ENCODE measurements at places on chromosomes 12 and 14.
A peak's percentile ranks its signal among the peaks of the same experiment; 100 is the strongest.

DNA sequence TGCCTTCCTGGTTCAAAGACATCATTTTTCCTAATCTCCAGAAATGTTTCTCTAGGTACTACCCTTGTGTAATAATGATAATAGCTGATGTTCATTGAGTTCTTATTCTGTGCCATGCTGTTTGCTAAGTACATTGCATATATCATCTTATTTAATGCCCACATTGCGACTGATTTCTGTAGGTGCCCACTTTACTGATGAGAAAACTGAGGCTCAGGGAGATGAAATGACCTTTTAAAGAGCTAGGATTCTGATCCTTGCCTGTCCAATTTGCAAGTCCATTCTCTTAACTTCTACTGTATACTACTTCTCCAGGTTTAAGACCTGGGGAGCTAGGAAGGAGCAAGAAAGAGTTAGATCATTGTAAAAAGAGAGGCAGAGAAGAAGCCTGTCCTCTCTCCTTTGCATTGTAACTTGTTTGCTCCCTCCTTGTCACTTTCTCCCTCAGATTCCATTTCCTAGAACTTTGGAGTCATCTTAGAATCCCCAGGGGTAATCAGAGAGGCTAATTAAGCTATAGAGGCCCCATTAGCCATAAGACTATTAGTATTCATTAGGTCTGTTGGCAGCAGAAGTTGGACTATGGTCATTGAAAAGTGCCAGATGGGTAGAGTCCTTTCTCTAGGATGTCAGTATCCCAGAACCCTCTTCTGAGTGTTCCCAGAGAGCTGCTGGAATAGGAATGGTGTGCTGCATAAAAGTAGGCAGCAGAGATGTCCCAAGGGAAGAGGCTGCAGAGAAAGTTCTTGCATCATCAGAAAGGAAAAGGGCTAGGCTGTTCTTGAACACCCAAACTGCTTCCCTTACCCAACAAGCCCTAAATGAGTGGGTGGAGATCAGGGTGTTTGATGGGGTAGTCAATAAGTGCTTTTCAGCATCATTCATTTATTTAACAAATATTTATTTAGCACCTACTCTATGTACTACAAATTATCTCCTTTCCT lies 3.1 kb downstream of the DGKA start:
- no peak for DNase-seq

- DNase-seq = peak; percentile 17
These were observed 872 bp downstream of the FAM177A1 start for GRCh38 chr14:35046751-35047536.

DNA sequence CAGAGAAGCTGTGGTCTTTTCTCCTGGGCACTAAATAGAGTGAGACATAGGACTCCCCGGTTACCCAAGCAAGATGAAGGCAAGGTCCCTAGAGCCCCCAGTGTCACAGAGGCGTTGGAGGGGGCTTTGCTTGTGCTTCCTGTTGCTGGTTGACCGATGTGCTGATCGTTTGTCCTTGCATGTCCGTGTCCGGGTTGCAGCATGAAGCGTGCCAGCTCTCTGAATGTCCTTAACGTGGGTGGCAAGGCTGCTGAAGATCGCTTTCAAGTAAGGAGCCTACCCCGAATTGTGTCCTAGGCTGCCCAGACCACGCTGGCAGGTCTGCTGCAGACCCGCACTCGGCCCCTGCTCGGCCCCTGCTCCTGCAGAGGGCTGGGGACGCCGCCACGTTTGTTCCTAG lies 23.1 kb downstream of the XRCC3 start:
- DNase-seq = no peak

DNA sequence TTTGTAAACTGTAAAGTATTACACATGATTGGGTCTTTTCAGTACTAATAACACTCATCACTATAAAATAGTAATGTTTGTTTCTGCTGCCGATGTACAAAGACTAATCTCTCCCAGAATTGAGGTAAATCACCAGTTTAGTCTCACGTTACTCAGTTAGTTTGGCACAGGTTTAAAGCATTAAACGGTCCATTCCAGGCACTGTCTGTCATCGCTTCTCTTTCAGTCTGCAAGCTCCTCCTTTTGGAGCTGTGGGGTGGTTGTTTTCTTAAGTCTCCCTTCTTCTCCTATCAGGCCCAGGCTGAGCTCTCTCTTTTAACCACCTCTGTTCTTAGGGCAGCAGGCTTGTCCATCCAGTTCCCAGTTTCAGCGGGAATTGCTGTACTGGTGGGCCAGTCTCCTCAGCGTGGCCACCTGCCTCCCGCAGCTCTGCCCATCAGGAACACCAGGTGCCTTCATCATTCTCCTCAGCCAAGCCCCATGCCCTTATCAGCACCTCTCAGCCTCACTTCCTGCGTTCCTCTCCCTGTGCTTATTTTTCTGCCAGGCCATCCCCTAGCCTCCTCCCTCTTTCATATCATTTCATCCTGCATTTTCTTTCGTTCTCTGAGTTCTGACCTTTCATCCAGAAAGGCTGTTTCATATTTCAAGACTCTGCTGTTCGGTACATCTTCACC lies 149.0 kb downstream of the TGFB3 start:
- no peak for DNase-seq

DNA sequence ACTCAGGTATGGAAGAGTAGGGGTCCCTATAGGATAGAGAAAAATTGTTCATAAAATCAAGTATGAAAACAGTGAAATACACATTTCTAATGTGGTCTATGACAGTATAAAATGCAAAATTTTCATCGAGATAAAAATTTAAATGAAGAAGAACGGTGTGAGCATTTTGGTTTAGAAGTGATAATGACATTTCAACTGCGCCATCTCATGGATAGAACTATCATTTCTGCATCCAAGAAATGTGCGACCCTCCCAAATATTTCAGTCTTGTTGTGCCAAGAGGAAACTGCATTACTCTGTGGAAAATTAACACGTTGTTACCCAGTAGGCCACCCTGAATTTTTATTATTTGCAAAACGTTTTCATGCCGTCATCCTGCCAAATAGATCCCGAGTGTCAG lies 108.8 kb downstream of the CRACR2A start:
- DNase-seq = no peak

DNA sequence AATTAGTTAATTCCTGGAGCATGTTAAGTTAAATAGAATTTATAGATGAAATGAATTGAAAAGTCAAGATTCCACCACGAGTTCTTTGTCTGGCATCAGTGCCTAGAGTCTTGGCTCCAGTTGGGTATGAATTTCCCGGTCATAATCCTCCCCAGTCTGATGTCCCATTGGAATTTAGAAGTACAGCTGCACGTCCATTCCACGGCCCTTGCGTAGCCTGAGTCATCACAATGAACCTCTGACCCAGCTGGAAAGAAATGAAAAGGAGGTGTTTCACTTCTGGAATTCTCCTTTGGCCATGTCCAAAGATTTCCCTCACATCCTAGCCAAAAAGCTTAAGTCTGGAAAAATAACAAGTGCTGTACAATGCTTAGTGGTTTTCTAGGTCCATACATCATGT lies 122.7 kb downstream of the KICS2 start:
- no peak for DNase-seq

DNA sequence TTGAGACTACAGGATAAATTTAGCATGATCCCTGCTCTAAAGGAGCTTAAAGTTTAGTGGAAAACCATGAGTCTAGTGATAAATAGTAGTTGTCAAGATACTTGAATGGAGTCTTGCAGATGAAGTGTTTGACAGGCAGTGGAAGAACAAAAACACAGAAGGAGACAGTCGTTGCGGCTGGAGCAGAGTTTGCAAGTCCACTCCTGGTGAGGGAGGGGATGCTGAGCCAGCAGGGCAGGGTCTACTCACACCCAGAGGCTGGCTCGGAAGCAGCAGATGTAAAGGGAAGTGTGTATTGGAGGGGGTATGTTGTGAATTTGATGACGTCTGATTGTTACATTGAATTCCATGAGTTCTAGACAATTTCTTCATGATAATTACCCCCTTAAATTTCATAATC lies 61.3 kb downstream of the TRAF3 start:
- no peak for DNase-seq

GRCh38 chr12:108270035-108270848 lies 68.9 kb downstream of the CMKLR1 start:
- no peak for DNase-seq

DNA sequence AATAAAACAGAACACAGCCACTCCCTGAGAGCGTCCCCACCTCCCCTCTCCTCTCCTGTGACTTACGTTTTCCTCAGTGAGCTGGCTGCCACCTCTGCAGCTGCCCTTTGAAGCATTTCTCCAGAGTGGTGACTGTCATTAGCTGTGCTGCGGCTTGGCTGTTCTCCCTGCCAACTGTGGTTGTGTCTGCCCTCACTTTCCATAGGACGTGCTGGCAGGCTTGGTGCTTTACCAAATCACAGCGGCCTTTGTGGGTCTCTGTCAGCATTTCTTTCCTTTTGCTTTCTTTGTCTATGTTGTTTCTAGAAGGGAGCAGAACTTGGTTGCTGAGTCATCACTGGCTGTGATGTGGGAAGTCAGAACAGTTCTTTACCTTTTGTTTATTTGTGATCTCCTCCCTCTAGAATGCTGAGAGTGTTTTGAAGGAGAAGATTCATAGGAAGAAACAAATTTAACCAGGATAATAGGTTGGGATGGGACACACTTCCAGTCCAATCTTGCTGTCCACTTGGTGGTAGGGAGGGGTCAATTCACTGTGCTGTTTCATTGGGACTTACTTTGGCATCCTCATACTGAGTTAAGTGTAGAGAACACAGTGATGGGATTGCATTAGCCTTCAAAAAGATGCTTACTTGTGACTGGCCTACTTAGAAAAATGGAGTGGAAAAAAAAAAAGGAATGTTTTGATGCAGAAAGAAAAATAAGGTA lies 88.2 kb downstream of the TMX1 start:
- DNase-seq = no peak

GRCh38 chr12:1213205-1213604 lies 222.2 kb downstream of the ERC1 start:
- no peak for DNase-seq

DNA sequence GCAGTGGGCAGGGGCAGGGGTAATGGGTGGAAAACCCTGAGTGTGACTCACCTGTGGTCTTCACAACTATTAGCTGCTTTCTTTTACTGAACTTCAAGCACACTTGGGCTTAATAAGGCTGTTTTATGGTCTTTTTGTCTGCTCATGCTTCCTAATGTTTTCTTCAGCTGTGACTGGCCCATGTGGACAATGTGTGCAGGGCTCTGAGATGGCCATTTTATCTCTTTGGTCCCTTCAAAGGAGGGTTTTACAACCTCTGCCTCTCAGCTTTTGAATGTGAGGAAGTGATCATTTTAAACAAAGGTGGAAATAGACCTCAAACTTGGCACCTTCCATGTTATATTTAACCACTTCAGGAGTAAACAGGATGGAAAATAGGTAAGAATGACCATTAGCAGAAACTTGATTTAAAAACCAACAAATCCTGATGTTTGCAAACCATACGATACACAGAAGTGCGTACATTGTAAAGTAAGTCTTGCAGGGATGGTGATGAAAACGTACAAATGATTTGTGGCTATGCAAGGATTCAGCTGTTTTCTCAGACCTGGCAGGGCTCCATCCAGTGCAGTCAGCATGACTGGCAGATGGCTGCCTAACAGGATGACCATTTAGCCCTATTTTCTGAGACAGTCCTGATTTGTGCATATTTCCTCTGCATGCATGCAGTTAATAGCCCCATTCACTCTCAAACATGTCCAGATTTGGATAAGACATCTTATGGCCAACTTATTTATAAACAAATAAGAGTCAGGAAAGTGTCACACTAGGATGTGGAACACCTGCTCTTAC lies 103.2 kb downstream of the SLC38A4 start:
- no peak for DNase-seq

DNA sequence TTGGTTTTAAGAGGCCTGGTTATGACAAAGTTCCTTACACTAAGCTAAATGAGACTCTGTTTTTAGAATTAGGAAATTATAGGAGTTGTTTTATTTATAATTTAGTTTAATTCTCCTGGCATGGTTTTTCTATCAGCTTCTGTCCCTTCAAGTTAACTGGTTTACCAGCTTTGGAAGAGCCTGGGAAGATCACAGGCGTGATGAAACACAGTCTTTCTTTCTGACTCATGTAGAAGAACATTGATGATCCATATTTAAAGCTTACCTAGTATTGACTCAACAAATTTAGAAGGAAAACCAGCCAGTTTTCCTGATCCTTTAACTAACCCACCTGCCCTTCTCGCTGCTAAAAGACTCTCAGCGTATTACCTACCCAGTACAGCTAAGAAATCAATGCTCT lies 155.2 kb downstream of the TGFB3 start:
- DNase-seq = no peak

- DNase-seq = no peak
These were observed 62.0 kb downstream of the TMEM132C start for GRCh38 chr12:128328961-128329360.

DNA sequence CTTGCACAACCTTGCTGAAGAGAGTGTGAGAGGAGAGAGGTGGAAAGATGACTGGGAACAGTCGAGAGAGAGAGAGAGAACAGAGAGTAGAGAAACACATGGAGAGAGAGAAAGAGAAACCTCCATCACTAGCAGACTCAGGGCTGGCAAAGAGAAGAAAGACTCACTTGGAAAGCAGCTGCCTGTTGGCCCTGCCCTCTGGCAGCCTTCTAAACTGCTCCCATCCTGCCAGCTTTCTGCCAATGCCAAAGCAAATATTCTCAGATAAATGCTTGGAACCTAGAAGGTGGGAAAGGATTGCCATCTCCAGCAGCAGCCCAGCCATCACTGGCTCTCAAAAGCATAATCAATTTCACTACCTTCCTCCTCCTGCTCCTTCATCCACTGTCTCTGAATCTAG lies 107.9 kb upstream of the WSCD2 start:
- no peak for DNase-seq

GRCh38 chr14:68756000-68756481 lies 36.8 kb downstream of the ZFP36L1 start:
- DNase-seq = no peak

- no peak for DNase-seq
These were observed 89.8 kb downstream of the ACSS3 start for GRCh38 chr12:81167694-81168093.

DNA sequence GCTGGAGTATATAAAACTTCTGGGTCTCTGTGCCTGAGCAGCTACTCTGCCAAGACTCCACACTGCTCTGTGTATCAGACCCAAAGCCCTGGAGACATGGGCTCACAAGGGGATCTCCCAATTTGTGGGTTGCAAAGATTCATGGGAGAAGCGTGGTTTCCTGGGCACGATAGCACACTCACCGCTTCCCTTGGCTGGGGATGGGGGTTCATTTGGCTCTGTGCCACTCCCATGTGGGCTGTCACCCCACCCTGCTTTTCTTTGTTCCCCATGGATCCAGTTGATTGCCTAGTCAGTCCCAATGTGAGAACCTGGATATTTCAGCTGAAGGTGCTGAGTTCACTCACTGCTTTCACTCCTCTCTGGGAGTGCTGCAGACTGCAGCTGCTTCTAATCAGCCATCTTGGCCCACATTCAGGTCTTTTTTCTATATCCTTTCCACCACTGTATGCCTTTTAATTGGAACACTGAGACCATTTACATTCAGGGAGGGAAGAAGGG lies 40.0 kb upstream of the PCNX4 start:
- DNase-seq = no peak

GRCh38 chr12:103997286-103997900 lies 31.7 kb downstream of the TDG start:
- no peak for DNase-seq
